ENCODE measurements at places on chromosomes 3 and 15.

- DNase-seq, result no peak
These were observed 103.5 kb upstream of the RPL32 start for GRCh38 chr3:12944849-12945248.

GRCh38 chr15:24861014-24861690, 93.6 kb upstream of the SNRPN start:
- no peak for DNase-seq

DNA sequence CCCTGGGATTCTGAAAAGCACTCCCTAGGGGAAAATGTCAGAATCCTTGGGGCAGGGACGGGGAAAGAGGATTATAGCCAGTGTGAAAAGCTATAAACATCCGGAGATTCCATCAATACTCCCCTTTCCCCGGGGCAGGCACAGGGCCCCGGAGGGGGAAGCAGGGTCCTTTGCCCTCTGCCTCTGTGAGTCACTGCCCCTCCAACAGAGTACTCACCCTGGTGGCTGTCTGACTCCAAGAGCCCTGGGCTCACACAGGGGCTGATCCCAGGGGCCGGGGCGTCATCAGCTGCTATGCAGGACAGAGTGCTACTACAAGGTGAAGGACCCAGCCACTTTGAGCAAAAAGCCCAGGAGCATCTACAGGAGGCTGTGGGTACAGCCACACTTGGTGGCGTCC, 133.0 kb upstream of the PRR20G start:
- DNase-seq, result no peak

DNA sequence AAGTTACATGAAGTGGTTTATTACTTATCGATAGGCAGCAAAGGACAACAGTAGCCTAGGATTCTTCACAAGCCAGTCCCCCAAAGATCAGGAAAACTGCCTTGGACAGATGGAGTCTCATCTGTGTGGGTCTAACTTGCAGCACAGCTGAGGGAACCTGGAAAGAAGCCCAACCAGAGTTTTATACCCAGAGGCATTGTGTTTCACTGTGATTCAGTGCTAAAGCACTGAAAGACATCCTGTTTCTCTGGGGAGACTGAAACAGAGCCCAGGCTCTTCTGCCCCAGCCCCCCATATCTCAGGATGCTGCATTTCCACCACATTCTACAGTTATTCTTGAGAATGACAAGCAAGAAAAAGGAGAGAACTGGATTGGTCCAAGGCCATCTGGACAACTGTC, 48.2 kb upstream of the PYDC2 start:
- peak; percentile 31 for DNase-seq

All from urothelium cell line (cell line).